ENCODE measurements at places on chromosomes 11 and 22.
A peak's percentile ranks its signal among the peaks of the same experiment; 100 is the strongest.

DNA sequence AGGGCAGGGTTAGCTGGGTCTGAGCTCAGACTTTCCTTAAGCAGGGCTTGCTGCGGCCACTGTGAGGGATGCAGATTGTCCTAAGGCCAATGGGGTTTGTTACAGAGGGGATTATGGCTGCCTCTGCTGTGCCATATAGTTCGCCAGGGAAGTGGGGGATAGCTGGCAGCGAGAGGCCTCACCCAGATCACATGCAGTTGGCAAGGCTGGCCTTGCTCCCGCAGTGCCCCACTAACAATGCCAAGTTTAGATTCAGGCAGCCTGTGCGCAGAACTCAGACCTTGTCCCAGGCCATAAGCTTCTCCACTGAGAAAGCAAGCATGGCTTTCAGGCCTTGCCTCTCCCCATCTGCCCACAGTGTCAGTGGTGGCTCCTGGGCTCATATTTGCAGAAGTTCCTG, 4.7 kb upstream of the APOL2 start:
- no peak for DNase-seq

GRCh38 chr11:15327786-15328231, 213.1 kb downstream of the INSC start:
- peak; percentile 27 for DNase-seq

DNA sequence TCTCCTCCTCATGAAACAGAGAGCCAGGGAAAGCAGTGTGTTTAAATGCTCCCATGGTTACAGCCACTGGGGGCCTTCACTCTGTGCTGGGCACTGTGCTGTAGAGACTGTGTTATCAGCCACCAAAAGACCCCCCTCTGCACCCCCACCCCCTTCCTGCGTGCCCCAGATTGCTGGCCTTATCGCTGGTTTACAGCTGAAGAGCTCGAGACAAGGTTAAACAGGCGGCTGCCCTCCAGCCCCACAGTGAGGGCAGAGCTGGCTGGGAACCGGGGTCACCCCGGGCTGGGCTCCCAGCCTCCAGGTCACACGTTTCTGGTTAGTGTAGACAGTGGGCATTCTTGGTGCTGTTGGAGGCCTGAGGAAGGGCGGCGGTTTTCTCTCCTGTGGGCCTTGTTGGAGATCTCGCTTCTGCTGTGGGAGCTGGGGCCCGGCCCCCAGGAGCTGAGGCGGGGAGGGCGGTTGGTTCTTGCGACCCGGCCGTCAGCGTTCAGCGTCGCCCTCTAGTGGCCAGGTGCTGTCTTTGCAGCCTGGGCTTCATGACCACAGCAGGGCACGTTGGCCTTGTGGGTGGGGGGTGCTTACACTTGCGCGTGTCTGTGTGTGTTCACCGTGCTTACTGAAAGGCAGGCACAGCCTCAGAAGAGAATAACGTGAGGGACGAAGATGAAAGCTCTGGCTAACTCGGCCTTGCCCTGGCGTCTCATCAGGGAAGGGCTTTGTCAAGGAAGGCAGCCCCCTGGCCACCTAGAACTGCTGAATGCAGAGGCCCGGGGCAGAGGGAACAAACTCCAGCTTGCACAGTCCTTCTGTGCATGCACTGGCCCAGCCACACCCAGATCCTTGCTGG, 40.8 kb downstream of the TBC1D22A start:
- peak; percentile 85 for DNase-seq

GRCh38 chr11:58796333-58796732, 48.2 kb downstream of the GLYATL2 start:
- DNase-seq = peak; percentile 39

DNA sequence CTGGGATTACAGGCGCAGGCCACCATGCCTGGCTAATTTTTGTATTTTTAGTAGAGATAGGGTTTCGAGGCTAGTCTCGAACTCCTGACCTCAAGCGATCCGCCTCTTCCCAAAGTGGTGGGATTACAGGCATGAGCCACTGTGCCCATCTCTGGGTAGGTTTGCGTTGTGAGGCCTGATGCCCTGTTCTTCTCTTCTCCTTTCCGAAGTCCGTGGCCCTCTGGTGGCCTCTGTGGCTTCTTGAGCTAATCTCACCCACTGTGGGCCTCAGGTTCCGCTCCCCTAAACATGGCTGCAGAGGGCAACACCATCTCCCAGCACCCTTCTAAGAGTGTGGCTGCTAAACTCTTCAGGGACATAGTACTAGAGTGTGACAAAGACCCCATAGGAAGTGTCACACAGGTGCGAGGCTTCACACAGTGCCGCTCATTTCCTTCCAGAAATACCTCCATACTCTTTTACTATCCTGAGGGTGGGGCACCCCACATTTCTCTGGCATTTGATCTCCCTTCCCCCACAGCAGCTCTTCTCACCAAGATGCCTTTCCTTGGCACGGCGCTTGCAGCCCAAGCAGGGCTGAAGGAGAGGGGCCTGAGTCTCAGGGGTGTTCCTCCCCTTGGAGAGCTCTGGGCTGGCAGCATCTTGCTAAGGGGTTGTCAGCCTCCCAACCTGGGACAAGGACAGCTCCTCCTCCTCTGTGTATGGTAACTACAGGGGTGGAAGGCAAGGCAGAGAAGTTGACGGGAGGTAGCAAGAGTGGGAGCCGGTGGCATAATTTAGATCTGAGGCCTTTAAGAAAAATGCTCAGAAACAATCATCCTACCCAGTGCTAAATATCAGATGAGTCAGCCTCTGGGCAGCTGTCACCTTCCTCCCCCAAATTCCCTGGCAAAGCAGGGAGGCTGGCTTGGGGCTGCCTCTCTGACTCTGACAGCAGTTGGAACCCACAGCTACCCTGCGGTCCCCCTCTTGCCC, 6.1 kb downstream of the THY1 start:
- no peak for DNase-seq

DNA sequence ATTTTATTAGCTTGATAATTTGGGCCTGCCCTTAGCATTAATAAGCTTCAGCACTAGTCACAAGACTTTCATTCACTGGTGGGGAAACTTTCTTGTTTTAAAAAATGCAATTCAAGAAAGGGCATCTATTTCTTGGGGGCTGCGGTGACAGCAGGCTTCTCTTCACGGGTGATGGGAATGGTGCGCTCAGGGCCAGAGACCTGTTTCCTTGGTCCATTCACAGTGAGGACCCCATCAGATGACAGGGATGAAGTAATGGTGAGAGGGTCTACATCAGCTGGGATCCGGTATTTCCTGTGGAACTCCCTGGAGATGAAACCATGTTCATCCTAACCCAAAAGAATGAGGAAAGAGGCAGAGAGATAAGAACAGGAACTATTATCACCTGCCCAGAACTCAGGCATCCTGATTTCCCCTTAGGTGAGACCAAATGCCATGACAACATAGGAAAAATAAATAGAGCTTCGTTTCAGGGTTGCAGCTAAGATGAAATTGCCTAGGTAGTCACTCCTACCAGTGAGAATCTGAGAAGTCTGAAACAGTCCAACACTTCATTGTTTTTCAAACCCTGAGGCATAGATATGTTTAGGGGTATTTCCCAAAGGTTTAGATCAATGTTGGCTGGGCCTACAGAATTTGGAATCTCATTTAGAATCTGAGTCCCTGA, 2.8 kb downstream of the CRYAB start:
- DNase-seq = no peak

DNA sequence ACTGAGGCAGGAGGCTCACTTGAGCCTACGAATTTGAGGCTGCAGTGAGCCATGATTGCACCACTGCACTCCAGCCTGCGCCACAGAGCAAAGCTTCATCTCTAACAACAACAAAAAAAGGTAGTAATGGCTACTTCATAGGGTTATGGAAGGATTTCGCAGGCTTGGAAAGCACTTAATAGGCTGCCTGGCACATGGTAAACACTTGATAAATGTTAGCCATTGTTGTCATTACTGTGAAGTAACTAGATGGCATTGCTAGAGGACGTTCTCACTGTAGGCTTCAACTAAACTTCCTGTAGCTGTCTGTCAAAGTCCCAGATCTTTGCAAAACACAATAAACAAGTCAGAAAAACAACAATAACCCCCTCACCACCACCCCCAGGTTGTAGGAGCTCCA, 357.2 kb upstream of the NARS2 start:
- no peak for DNase-seq

GRCh38 chr11:43269254-43269918, 42.4 kb upstream of the API5 start:
- DNase-seq = no peak

DNA sequence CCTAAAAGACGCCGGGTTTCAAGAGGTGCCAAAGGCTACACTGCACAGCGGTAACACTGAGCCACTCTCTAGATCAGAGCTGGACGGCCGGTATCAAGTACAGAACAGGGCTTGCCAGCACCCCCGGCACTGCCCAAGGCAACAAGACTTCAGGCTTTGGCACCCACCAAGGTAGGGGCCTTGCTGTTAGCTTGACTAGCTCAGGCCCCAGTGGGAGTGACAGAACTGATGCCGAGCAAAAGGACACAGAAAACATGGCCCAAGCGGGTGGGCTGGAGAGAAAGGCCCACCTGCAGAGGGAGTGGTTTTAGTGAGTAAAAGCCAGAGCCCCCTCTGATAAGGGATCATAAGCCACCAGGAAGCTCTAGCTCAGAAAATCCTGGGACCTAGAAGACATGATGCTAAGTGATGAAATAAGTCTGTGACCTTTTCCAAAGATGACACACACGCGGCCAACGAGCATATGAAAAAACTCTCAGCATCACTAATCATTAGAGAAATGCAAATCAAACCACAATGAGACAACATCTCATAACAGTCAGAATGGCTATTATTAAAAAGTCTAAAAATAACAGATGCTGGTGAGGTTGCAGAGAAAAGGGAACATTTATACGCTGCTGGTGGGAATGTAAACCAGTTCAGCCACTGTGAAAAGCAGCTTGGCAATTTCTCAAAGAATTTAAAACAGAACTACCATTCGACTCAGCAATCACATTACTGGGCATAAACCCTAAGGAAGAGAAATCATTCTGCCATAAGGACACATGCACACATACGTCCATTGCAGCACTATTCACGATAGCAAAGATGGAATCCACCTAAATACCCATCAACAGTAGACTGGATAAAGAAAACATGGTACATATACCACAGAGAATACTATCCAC, 12.9 kb downstream of the EHD1 start:
- DNase-seq = no peak

DNA sequence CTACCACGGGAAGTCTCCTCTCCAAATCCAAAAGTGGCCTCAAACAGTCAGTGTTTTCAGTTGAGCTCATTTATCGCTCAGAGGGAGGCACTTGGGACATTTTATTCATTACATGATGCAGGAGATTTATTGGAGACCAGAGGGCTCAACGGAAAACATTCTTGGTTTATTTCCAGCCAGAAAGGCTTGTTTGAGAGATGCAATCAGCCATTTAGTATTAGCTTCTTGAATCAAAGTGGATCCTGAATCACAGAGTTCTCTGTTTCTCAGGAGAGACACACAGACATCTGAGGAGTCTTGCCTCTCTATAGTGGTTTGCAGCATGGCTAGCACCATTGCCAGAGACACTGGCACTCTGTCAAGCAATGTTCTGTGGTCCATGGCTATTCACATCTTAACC, 31.5 kb downstream of the CD44 start:
- DNase-seq = no peak

- no peak for DNase-seq
Observed at GRCh38 chr22:39148026-39148726, 4.3 kb downstream of the CBX7 start.

DNA sequence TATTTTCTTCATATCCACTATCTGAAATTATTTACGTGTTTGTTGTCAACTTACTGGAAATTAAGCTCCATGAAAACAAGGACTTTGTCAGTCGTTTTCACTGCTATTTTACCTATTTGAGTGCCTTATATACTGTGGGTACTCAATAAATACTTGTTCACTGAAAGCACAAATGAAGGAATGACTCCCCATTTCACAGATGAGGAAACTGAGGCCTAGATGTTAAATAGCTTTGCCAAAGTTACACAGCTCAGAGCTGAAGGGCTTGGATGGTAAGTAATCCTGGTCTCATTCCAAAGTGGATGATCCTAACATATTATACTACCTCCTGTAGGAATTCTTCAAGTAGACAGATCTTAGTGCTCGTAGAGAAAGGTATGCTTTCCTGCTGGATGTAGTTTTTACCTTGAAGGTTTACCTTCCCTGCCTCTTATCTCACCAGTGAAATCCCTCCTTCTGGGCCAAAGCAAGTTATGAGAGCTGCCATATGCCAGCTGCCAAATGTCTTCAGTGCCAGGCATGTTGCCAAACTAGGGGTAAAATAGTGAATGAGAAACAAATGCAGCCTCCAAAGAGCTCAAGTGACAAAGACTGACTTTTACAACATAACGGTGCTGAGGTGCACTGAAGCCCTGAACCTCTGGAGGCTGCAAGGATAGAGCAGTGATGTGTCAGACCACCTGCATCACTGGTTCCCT, 129.7 kb downstream of the TRIM44 start:
- DNase-seq = peak; percentile 37

DNA sequence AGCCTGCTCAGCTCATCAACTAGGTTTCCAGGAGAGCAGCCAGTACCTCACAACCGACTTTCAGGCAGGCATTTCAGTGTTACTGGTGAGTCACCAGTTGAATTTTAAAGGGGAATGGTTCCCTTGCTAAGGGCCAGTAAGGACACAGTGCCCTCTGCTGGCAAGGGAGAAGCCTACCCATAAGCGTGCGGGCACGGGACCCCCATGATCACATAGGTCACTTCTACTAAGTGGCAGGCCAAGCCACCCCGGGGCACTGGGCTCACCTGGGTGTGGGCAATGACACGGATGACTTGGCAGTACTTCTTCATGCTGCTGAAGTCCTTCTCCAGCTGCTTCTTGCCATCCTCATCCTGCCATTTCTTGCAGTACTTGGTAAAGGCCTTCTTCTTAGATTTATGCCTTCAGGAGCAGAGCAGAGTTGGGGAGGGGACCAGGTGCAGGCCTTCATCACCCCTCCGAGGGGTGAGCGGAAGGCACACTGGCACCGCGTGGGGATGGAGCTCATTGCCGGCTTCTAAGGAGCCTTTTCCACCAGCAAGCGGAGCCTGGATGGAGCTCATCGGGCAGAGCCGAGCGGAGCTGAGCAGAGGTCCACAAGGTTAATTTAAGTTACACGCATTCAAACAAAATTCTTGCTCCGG, 2.9 kb downstream of the RPL3 start:
- peak; percentile 82 for DNase-seq

GRCh38 chr11:128198216-128198772, 389.1 kb downstream of the ETS1 start:
- no peak for DNase-seq

DNA sequence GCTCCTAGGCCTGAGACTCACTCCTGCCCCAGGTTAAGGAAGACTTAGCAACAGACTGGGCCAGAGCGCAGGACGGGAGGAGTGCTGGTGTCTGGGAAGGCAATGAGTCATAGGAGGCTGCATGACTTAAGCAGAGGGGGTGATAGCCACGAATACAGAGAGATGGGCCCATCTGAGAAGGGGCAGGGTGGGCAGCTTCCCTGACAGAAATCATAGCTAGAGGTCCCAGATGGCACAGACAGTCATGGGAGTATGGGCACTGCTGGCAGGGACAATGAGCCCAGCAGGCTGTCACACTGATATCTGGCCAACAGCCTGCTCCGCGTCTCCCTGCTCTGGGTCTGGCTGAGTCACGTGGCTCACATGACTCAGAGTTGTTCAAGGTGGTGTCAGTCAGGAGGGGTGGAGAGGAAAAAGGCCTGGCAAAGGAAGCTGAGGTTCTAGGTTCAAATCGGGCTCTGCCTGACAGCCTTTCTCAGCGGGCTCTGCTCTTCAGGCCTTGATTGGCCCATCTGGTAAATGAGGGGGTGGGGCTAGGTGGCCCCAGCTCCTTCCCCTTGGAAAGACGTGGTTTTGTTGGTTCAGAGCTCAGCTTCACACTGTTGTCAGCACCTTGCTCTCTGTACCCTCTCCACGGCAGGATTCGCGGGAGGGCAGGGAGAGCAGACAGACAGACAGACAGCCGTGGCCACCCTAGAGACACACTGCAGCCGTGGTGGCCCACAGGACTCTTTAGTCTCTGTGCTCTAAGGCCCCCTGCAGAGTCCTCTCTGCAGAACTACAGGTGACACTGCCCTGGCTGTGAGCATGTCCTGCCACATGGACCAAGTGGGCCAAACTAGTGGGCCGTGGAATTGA, 47.8 kb downstream of the DBX1 start:
- peak; percentile 82 for DNase-seq
